ENCODE measurements at places on chromosomes 5 and 9.

- no peak for DNase-seq
These were observed 95.0 kb upstream of the NR5A1 start for GRCh38 chr9:124602204-124602603.

DNA sequence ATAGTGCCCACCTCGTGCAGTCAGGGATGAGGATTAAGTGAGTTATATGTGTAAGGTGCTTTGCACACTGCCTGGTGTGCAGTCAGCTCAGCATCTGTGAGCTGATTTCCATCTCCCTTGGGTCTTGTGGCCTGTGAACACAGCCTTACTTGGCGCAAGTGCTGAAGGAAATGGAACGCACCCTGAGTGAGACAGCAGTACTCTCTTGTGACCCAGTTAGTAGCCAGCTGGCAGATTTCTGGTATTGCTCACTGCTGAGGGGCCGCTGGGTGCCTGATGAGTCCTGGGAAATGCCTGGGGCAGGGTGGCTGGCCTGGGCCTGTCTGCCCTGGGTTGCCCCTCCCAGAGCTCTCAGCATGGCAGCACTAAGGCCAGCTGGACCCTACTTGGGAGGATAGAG lies 90.9 kb upstream of the BOD1 start:
- no peak for DNase-seq

- DNase-seq: no peak
These were observed 25.8 kb downstream of the ZBTB34 start for GRCh38 chr9:126886034-126886822.

GRCh38 chr5:132458226-132458560 lies 32.4 kb downstream of the IRF1 start:
- no peak for DNase-seq

DNA sequence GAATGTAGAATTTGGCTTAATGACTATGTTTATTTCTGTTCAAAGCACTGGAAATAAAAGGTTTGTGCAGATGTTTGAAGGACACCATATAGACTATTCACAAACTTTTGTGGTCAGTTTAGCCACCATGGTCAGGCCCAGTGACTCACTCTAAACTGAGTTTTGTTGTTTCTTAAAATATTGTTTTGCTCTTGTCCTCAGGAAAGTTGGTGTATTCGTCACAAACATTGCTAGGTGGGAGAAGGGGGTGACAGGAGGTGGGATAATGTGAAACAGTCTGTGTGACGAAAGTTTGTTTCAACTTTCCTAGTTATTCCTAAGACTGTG lies 35.0 kb upstream of the LIFR start:
- no peak for DNase-seq

DNA sequence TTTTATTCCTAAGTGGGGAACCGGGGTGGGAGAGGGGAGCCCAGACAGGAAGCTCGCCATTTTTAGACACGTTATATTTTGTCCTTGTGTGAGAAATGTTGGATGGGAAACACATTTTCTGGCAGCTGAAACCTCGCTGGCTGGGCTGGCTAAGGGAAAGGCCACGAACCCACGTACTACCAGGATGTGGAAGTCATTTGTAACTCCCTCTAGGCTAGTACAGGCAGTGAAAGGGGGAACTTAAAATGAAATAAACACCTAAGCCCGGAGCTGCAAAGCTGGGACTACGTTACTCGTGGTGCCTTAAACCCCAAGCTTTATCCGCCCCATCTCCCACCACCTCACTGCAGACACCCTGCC lies 42.5 kb downstream of the TMEM174 start:
- DNase-seq: no peak

- DNase-seq: no peak
These were observed 191.2 kb downstream of the ACTL7B start for GRCh38 chr9:108664309-108665255.

DNA sequence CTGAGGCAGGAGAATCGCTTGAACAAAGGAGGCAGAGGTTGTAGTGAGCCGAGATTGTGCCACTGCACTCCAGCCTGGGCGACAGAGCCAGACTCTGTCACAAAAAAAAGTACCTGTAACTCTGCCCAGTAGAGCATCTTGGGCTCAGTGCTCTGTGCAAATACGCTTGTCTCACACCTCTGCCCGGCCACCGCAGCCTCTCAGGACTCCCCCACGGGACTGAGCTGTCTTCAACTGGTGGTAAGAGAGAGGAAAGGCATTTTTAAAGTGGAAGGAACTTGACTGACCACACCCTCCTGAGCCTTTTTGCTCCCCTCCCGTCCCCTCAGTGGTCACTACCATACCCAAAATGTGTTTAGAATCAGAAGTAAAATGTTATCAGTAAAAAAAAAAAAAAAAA lies 174.3 kb upstream of the PIK3R1 start:
- DNase-seq: no peak

DNA sequence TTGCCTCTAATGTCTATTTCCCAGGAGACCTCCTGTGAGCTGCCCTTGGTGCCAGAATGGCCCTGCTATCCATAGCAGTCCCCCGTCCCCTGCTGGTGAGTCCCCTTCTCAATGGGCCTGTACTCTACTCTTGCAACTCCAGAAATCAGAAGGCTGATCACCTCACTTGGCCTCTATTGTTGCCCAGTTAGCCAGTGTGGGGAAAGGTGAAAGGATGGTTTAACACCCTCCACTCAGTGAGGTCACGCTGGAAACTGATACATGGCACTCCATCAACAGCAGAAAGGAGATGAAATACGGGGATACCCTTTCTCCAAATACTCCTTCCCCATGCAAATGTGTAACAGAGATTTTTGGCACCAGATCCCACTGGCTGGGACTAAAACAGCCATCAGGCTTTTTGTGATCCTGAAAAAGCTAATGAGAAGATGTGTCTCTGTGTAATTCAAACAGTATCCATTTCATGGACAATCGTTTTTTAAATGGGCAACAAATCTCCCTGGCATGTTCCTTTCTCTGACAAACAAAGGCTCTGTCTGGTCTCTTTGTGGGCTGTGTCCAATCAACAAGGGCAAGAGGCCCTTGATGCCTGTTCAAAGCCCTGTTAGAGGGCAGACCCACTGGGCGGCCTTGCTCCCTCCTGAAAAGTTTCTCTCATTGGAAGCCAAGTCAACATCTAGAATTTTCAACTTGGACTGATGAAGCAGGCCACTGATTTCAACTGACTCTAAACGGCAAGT lies 343.7 kb downstream of the SPOCK1 start:
- DNase-seq: no peak

DNA sequence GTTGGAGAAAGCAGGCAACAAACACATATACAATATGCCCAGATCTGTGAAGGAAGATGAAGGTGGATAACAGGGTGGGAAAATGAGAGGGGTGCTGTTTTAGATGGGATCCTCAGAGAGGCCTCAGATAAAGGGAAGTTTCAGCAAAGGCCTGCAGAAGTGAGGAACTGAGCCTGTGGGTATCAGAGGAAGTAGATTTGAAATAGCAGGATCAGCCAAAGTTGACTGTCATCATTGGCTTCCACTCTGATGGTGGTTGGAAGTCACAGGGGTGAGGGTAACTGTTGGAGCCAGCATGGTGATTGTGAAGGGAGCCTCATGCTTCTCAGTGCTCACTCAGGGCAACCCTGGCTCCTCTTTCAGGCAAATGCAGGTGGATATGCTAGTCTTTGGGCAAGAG lies 607.2 kb upstream of the CLINT1 start:
- no peak for DNase-seq

GRCh38 chr5:126998201-126998631 lies 32.1 kb downstream of the MARCHF3 start:
- no peak for DNase-seq

DNA sequence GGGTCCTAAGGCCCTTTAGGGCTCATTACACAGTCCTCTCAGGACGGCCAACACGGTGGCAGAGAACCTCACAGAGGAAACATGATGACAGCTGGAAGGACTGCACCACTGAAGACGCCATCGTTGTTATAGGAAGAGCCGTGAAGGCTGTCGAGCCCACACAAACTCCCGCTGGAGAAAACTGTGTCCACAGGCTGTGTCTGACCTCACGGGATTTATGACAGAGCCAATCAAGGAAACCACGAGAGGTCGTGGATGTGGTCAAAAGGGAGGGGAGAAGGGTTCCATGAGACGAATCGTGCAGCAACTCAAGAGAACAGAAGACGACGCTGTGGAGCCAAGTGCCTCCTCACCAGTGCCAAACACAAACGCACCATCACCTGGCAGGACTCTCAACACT lies 12.2 kb downstream of the QSOX2 start:
- no peak for DNase-seq

- no peak for DNase-seq
These were observed 194.4 kb upstream of the SLC27A6 start for GRCh38 chr5:128770907-128771306.
